Thoracic aorta (tissue), 2 donors: ENCODE measurements at places on chromosomes 5 and 9. TPM values are rescaled to one million over a fixed set of nuclear protein-coding genes. Genes with fewer than 3 reads are reported as not detected.

DNA sequence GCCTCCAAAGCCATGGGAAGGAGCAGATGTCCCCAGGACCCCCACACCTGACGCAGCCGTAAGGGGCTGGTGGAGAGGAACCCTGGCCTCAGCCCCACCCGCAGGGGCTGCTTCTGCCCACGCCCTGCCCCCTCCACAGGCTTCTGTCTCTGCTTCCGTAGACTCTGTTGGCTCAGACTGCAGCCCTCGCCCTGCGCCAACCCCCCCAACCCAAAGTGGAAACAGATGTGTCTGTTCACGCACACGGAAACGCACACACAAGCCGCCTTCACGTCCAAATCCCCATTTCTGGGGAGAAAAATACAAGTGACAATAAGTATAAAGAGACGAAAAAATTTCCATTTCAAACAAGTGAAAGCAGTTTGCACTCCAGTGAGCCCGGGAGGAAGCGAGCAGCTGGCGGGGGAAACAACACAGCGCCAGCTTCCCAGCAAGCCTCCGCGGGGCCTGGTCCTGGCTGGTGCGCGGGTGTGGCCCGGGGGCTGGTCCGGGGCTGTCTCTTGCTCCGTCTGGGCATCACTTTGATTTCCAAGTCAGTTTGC lies 32.6 kb upstream of the RXRA start:
- H3K4me1 ChIP-seq = peaks cover 12% of the 10 kb centered on the region
- no peak overlapping the region for H3K27ac ChIP-seq
- no peaks in the 10 kb centered on the region for H3K36me3 ChIP-seq
- no peak for DNase-seq
- no peaks in the 10 kb centered on the region for H3K27me3 ChIP-seq

- H3K36me3 ChIP-seq = no peaks in the 10 kb centered on the region
- H3K27me3 ChIP-seq = no peaks in the 10 kb centered on the region
- no peak overlapping the region for H3K27ac ChIP-seq
- no peak overlapping the region for H3K4me3 ChIP-seq
- no peaks in the 10 kb centered on the region for H3K4me1 ChIP-seq
- DNase-seq = no peak
Observed at GRCh38 chr9:82682431-82682830, 380.5 kb downstream of the RASEF start.

- no peak for DNase-seq
- H3K36me3 ChIP-seq = no peaks in the 10 kb centered on the region
- H3K27ac ChIP-seq = no peak overlapping the region
- H3K27me3 ChIP-seq = no peaks in the 10 kb centered on the region
- no peak overlapping the region for H3K4me3 ChIP-seq
Observed at GRCh38 chr5:54230936-54231685, 79.3 kb downstream of the ARL15 start.

GRCh38 chr9:83208065-83208850 lies 145.3 kb upstream of the RASEF start:
- H3K27me3 ChIP-seq = no peaks in the 10 kb centered on the region
- H3K4me3 ChIP-seq = no peak overlapping the region
- no peak for DNase-seq
- no peaks in the 10 kb centered on the region for H3K4me1 ChIP-seq

- H3K36me3 ChIP-seq = no peaks in the 10 kb centered on the region
- H3K27me3 ChIP-seq = no peaks in the 10 kb centered on the region
- H3K4me1 ChIP-seq = peaks cover 88% of the 10 kb centered on the region
- H3K27ac ChIP-seq = peak overlapping the region; percentile 99
Observed at GRCh38 chr9:94919376-94920098, 193.0 kb downstream of the AOPEP start.

DNA sequence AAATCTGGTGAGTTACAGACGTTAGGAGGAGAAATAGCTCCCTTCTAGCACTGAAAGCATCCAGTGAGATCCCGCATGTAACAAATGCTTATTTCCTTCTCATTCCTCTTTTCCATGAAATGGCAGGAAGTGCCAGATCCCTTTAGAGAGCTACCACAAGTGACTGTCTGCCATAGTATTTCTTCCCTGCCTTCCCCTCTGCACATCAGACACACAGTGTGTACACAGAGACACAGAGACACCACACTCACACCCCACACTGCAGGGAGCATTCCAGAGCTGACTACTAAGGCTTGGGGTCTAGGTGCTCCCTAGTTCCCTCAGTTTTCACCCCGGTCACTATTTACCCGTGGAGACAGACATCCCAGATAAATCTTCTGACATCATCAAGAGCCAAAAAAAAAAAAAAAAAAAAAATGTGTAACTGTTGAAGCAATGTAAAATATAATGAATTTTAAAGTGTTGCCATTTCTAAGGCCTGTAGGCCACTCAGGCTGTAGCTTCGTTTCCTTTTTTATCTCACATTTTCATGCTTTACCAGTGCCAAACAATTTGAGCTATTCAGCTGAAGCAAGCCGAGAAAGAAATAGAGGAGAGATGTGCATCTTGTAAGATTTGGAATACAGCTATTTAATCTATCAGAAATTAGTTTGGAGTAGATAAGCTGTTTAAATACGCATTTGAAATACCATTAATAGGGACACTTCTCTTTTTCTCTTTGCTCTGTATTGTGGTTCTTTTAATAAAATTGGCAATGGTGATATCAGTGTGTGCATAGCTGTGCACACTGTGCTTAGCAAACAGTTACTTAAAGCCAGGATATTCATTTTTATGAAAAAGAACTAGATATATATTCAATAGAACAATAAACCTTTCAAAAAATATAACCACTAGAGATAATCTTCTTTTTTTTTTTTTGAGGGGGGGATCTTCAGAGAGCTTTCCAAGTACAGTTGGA lies 405.5 kb downstream of the PDE4D start:
- no peak overlapping the region for H3K4me3 ChIP-seq
- peaks cover 9% of the 10 kb centered on the region for H3K4me1 ChIP-seq
- H3K27ac ChIP-seq = no peak overlapping the region

GRCh38 chr5:7808998-7809397 lies 41.9 kb downstream of the CFAP90 start:
- no peak overlapping the region for H3K4me3 ChIP-seq
- no peak overlapping the region for H3K27ac ChIP-seq
- H3K36me3 ChIP-seq = no peaks in the 10 kb centered on the region
- H3K4me1 ChIP-seq = no peaks in the 10 kb centered on the region

- no peak overlapping the region for H3K4me3 ChIP-seq
- no peaks in the 10 kb centered on the region for H3K36me3 ChIP-seq
- no peak for DNase-seq
- H3K27ac ChIP-seq = no peak overlapping the region
Observed at GRCh38 chr5:173246511-173246910, 11.5 kb upstream of the NKX2-5 start.

DNA sequence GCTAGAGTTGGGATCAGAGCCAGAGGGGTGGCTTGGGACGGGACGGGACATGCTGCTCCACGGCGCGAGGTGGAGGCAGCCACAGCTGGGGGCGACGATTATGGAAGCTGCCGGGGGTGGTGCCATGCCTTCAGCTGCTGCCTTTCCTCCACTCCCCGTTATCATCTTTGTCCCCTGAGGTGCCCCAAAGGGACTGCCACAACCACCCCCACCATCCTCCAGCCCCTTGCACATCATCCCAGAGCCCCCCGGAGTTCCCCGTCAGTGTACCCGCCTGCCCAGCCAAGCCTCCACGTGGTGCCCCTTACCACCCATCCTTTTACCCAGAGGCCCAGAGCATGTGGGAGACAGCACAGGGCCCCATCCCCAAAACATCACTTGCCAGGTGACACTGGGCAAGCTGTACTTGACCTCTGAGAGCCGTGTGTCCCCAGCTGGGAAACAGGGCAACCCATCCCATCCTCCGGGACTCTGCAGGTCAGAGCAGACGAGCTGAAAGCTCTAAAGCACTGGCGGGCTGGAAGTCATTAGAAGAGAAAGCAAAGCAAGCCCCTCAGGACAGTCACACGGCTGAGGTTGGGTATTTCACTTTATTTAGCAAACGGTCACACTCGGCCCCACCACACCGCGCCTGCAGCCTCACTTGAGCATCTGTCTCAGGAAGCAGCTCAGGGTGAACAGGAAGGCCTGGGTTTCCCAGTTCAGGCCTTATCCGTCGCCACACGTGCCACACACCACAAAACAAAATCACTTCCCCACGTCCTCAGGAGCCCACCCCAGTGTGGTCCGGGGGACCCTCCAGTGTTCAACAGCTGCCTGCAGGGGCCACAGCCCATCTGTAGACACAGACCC lies 19.5 kb upstream of the MXD3 start:
- peaks cover 57% of the 10 kb centered on the region for H3K36me3 ChIP-seq
- no peaks in the 10 kb centered on the region for H3K4me1 ChIP-seq
- H3K4me3 ChIP-seq = no peak overlapping the region

DNA sequence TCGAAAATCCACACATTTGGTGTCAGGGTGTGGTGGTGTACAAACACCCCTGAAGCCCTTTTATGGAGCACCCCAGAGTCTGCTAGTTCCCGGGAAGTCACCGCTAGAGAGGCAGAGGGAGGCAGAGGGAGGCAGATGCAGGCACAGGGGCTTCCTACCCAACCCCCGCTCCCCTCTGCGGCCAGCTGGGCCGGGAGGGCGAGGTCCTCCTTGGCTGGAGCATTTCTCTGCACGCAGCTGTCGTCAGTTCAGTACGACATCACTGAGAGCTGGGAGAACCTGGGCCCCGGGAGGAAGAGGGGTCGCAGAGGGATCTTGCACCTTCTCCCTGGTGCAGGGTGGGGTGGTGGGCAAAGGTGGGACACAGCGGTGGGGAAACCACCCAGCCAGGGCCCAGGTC lies 15.8 kb upstream of the UBAC1 start:
- DNase-seq = no peak
- H3K27me3 ChIP-seq = peaks cover 4% of the 10 kb centered on the region
- H3K27ac ChIP-seq = no peak overlapping the region
- H3K4me3 ChIP-seq = no peak overlapping the region
- H3K4me1 ChIP-seq = peaks cover 9% of the 10 kb centered on the region
- no peaks in the 10 kb centered on the region for H3K36me3 ChIP-seq

- no peak for DNase-seq
- no peaks in the 10 kb centered on the region for H3K27me3 ChIP-seq
- H3K36me3 ChIP-seq = no peaks in the 10 kb centered on the region
Observed at GRCh38 chr9:27209034-27209433, 87.9 kb downstream of the EQTN start.

GRCh38 chr5:40797273-40798011 lies 732 bp downstream of the PRKAA1 start:
- peak overlapping the region; percentile 91 for H3K27ac ChIP-seq
- H3K27me3 ChIP-seq = no peaks in the 10 kb centered on the region
- H3K4me3 ChIP-seq = peak overlapping the region; percentile 83

DNA sequence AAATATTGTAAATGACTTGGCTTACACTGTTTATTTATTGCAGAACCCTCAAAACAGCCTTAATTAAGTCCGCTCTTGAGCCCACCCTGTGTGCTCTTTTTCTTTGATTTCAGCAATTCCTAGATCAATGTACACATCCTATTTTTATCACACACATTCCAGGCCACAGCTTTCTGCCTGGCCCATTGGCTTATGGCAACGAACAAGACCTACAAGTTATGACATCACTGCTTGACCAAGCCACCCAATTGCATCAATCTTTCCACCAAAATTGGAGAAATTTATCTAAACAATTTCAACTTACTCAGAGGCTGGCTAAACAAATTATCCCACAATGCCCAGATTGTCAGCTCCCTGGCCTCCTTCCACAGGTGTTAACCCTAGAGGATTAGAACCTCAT lies 158.4 kb downstream of the CPLANE1 start:
- H3K4me3 ChIP-seq = no peak overlapping the region
- no peaks in the 10 kb centered on the region for H3K27me3 ChIP-seq
- no peak overlapping the region for H3K27ac ChIP-seq
- H3K36me3 ChIP-seq = no peaks in the 10 kb centered on the region

- H3K36me3 ChIP-seq = no peaks in the 10 kb centered on the region
- no peak overlapping the region for H3K4me3 ChIP-seq
- no peaks in the 10 kb centered on the region for H3K4me1 ChIP-seq
- no peak overlapping the region for H3K27ac ChIP-seq
- no peaks in the 10 kb centered on the region for H3K27me3 ChIP-seq
- DNase-seq = no peak
Observed at GRCh38 chr5:179367491-179367890, 22.2 kb upstream of the ADAMTS2 start.

DNA sequence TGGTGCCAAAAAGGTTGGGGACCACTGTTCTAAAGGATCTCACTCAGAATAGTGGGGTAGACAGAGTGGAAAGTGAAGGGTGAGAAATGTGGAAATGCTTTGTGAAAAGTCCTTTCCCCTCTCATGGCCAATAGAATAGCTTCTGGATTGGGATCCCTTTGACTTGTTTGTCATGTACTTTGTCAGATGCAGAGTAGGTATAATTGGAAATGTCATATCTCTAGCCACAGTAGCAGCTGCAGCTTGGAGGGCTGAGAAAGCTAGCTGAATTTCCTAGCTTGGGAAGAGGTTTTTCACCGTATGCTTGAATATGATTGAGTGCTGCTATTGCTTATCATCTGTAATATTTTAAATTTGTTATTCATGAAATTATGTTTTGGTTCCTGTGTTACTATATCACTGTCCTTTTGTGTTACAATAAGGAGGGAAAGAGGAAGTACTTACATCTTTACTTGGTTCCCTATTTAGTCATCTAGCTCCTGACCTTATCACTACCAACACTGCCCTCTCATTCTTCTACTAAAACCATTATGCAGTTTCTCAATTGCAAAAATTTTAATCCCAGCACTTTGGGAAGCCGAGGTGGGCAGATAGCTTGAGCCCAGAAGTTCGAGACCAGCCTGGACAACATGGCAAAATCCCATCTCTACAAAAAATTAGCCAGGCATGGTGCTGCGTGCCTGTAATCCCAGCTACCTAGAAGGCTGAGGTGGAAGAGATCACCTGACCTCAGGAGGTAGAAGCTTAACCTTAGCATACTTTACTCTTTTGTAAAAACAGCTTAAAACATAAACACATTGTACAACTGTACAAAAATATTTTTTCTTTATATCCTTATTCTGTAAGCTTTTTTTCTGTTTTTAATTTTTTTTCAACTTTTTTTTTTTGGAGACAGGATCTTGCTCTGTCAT lies 12.4 kb downstream of the SLC30A5 start:
- H3K4me1 ChIP-seq = no peaks in the 10 kb centered on the region
- peaks cover 43% of the 10 kb centered on the region for H3K36me3 ChIP-seq
- H3K4me3 ChIP-seq = no peak overlapping the region
- no peak for DNase-seq

- H3K27me3 ChIP-seq = no peaks in the 10 kb centered on the region
- H3K36me3 ChIP-seq = no peaks in the 10 kb centered on the region
- no peak for DNase-seq
- no peak overlapping the region for H3K27ac ChIP-seq
- no peaks in the 10 kb centered on the region for H3K4me1 ChIP-seq
Observed at GRCh38 chr9:27581826-27582225, 8.5 kb upstream of the C9orf72 start.

DNA sequence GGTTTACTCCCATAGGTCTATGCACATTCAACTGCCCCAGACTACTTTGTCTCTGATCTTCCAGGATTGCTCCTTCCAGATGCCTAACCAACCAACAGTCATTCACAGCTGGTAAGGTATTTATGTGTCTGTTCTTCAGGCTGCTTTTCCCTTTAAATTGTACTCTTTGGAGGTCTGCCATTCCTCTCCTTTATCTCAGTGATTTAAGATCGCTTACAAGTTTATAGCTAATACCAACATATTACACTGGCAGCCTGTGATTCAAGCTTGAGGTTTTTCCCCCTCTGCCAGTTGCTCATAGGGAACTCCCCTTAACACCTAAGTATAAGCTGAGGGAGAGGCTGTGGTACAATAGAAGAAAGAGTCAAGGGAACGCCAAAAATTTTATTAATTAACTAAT lies 711.7 kb upstream of the EDIL3 start:
- H3K27ac ChIP-seq = no peak overlapping the region
- no peaks in the 10 kb centered on the region for H3K27me3 ChIP-seq
- no peak overlapping the region for H3K4me3 ChIP-seq
- no peak for DNase-seq

The ACTBL2 gene
- total RNA-seq = not detected

The IFNA4 gene
- total RNA-seq = not detected

The ROR2 gene
- 0.21 TPM for total RNA-seq

The SPATA9 gene
- total RNA-seq = not detected

The PCDHB5 gene
- total RNA-seq = 11.0 TPM

The LECT2 gene
- total RNA-seq = not detected

The PCSK5 gene
- 41.2 TPM for total RNA-seq
